ENCODE measurements at places on chromosomes 4 and X.

GRCh38 chr4:69523385-69524132, 27.9 kb upstream of the UGT2B4 start:
- DNase-seq = no peak

- no peak for DNase-seq
Measured at GRCh38 chrX:28552322-28552721, 34.9 kb upstream of the IL1RAPL1 start.

- DNase-seq = no peak
Measured at GRCh38 chr4:83782591-83782990, 246.7 kb downstream of the GPAT3 start.

DNA sequence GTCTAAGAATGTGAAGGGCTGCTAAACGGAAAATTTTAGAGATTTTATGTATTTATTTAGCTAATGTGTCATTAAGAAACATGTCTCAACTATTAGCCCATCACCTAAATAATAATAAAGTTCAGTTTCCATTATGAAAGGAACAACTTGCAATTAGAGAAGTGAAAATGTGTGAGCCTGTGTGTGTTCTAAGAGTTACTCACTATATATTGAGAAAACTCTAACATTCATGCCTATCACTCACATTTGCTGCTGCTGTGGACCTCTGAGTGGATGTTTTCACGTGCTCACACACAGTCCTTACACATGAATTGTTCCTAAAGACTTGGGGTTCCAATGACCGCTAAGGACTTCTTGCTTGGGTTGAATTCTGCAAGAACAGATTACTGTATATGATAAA, 364.0 kb downstream of the TMA16 start:
- no peak for DNase-seq

GRCh38 chrX:67587946-67588624, 44.3 kb downstream of the AR start:
- DNase-seq = no peak

DNA sequence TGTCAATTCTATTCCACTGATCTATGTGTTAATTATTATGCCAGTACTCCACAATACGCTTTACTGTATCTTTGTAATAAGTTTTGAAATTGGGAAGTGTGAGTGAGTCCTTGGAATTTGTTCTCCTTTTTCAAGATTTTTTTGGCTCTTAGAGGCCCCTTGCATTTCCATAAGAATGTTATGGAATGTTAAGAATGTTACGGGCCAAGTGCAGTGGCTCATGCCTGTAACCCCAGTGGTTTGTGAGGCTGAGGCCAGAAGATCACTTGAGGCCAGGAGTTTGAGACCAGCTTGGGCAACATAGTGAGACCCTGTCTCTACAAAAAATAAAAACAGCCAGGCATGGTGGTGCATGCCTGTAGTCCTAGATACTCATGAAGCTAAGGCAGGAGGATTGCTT, 167.6 kb upstream of the CXorf66 start:
- DNase-seq = no peak
